ENCODE measurements at places on chromosomes 2 and 18.
A peak's percentile ranks its signal among the peaks of the same experiment; 100 is the strongest.

GRCh38 chr2:65458999-65459398 lies 26.6 kb upstream of the SPRED2 start:
- DNase-seq, result no peak

GRCh38 chr2:236638707-236639106 lies 69.1 kb downstream of the ACKR3 start:
- DNase-seq, result no peak

GRCh38 chr2:64189167-64189566 lies 44.9 kb upstream of the PELI1 start:
- DNase-seq, result no peak

DNA sequence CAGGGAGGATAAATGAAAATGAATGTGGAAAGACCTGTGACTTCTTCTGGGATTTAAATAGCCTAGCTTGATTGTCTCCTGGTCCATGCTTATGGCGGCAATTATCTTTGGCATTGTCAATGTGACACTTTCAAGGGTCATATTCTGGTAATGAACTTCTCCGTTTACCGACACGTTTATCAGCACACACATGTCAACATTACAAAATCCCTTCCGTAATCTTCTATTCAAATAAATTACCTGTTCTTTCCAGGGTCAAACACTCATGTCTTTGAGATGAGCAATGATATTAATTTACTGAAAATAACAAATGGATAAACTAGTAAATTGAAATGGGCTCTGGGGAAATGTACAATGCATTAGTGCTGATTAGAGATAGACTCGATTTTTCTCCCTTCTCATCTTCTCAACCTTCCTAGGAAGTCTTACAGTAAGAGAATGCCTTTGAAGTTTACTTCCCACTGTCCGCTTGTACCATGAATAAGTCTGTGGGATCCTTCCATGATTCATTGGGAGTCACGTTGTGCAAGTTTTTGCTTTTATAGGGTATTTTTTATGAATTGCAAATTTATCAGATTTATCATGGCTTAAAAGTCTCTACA lies 646.3 kb upstream of the LRATD1 start:
- no peak for DNase-seq

GRCh38 chr2:101038455-101039255 lies 36.6 kb downstream of the RPL31 start:
- DNase-seq, result no peak

GRCh38 chr2:38375696-38376345 lies 1.3 kb downstream of the ATL2 start:
- peak; percentile 58 for DNase-seq

DNA sequence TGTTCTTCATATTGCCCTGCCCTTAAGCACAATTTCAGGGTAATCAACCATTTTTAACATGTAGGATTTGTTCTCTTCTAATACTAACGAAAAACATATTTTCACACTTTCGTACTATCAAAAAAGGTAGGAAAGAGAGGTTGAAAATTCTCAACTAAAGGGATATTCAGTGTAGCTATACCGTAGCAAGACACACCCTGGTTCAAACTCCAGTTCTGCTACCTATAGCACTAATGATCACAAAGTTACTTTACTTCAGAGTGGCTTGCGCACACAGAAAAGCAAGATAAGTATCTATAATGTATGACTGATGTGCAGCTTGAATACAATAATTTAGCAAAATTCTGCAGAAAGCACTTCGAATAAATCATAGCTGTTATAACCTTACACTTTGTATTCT lies 125.8 kb upstream of the CD226 start:
- DNase-seq, result no peak

DNA sequence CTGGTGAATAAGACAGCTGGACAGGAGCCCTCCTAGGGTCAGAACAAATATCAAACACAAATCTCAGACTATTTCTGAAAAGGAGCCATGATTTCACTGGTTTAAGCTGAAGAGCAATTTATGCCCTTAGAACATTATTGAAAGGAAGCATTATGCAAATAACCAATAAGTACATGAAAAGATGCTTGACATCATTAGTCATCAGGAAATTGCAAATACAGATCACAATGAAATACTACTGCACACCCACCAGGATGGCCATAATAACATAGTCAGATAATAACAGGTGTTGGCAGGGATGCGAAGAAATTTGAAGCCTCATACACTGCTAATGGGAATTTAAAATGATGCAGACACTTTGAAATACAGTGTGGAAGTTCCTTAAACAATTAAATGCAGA lies 176.4 kb upstream of the RAB6C start:
- DNase-seq, result no peak

GRCh38 chr18:71287268-71287667 lies 998.4 kb downstream of the SOCS6 start:
- DNase-seq, result no peak

- DNase-seq, result peak; percentile 23
Measured at GRCh38 chr2:6214471-6214870, 522.3 kb downstream of the SOX11 start.

GRCh38 chr2:72846171-72847095 lies 20.6 kb upstream of the EXOC6B start:
- DNase-seq, result no peak
